ENCODE measurements at places on chromosomes 11 and 22. TPM values are rescaled to one million over a fixed set of nuclear protein-coding genes. Genes with fewer than 3 reads are reported as not detected.

Gene CHEK1
- 25.0 TPM for total RNA-seq

GRCh38 chr11:60981515-60981914 is 10.0 kb downstream of the CD6 start:
- no peak for DNase-seq

GRCh38 chr22:22931557-22932270 is 44.1 kb downstream of the IGLL5 start:
- DNase-seq: no peak

DNA sequence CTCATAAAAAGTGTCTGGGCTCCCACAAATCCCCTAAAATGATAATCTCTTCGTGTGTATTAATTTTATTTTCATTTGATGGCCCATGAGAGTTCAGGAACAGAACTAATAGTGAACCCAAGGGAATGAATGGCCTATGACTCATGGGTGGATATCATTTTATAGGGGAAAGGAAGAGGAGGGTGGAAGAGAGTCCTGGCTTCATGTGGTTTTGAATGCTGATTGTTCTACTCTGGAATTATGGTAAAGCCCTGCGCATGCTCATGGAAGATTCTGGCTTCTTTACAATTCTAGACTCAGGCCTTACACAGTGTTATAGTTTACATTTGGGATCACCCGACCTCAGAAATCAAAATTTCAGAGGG is 35.2 kb downstream of the MAML2 start:
- peak; percentile 86 for DNase-seq

GRCh38 chr22:23079814-23080521 is 9.6 kb downstream of the GNAZ start:
- no peak for DNase-seq

Gene CCDC89
- 1.2 TPM for total RNA-seq

DNA sequence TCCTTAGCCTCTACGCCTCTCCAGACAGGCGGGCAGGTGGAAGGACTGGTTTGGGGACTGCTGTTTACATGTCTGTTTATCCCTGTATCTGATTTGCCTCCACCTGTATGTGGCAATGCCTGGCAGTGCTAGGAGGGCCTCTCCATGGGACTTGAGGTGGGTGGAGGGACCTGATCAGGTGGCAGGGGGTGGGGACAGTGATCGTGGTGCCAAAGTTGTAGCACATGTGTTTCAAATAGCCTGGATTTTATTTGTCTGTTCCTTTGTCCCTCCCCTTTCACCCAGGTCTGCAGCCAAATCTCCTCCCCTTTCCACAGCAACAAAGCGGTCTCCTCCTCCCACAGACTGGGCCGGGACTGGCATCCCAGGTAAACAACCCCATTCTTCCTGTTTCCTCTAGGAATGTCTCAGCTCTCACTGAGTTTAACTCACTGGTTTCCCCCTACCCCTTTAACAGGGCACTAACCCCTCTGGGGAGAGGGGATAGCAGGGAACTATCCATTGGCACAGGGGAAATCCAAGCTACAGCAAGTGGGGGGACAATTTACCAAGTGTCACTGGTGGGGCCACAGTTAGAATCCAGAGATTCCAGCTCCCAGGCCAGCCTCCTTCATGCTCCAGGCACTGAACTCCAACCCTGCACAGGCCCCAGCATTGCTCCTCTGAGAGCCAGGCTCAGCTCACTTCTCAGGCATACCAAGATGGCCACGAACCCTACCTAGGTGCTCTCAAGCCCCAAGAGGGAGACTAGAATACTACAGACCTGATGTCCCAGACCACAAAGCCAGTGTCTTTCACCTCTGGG is 22.9 kb upstream of the TLCD5 start:
- no peak for DNase-seq

DNA sequence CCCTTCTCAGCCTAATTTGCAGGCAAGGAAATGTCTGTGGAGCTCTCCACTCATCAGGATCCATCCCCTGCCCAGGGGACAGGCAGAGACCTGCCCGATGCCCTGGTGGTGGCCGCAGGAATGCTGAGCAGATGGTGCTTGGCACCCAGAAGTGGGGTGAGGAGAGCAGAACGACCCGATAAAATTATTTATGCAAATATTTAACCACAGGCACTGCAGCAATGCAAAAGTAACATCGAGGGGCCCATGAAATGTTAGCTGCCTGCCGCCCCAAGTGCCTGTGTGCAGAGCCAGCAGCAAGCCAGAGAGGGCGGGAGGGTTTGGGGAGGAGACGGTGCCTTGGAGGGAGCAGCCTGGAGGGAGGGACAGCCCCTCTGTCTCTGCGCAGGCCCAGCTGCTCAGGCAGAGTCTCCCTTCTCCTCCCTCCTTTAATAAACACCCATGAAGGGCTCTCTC is 205.5 kb downstream of the CTTN start:
- DNase-seq: no peak

All from SK-MEL-5 (cell line).